M059J (cell line): ENCODE measurements at places on chromosomes 4 and X.

GRCh38 chrX:105820247-105820646 is 2.1 kb upstream of the NRK start:
- DNase-seq: no peak

DNA sequence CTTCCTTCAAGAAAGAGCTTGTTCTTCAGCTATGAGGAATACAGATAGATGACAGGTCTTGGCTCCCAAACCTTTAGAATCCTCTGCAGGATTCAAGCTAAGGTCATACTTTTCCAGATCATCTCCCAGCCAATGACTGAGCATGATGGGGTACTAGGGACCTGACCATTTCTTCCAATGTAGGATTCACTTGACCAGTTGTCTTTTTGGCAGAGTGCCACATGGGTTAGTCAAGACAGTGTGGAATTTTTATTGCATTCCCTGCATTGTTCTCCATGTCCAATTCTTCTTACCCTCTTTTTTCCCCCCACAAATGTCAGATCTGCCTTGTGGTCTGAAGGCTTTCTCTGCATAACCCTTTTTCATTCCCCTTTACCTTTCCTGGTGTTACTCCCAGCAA is 99.5 kb downstream of the CCSER1 start:
- peak; percentile 29 for DNase-seq

DNA sequence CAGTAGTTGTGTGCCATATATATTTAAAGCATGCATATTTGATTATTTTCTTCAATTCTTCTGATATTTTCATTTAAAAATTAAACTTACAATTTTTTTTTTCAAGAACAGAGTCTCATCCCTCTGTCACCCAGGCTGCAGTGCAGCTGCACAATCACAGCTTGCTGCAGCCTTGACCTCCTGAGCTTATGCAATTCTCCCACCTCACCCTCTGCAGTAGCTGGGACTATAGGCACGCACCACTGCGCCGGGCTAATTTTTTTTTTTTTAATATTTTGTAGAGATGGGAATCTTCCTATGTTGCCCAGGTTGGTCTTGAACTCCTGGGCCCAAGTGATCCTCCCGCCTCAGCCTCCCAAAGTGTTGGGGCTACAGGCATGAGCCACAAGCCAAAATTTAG is 5.8 kb upstream of the DCLK2 start:
- no peak for DNase-seq

DNA sequence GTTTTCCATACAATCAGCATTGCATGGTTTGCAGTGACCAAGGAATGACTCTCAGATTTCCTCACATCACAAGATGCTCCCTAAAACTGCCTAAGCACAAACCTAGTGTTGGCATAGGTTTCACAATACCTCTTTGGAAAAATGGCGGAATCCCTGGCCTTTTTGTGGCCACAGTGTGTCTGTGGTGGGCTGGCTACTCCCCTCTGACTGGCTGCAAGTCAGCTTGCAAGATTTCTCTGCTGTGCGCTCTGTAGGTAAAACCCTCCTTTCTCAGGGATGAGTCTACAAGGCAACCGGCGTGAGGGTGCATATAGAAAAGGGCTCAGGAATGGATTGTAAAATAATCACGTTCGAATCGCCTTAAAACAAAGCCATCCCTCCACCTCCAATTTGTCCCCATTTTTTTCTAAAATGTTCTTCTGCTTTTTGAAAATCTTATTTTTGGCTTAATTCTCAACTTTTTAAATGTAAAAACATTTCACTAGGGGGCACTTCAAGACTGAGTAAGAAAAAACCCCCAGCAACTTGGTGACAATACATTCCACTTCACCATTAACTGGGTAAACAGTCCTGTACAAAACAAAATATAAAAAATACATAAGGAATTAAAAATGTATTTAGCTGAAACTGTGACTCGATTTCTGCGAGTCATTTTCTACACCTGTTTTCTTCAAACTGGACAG is 235.6 kb downstream of the STIM2 start:
- DNase-seq: no peak

DNA sequence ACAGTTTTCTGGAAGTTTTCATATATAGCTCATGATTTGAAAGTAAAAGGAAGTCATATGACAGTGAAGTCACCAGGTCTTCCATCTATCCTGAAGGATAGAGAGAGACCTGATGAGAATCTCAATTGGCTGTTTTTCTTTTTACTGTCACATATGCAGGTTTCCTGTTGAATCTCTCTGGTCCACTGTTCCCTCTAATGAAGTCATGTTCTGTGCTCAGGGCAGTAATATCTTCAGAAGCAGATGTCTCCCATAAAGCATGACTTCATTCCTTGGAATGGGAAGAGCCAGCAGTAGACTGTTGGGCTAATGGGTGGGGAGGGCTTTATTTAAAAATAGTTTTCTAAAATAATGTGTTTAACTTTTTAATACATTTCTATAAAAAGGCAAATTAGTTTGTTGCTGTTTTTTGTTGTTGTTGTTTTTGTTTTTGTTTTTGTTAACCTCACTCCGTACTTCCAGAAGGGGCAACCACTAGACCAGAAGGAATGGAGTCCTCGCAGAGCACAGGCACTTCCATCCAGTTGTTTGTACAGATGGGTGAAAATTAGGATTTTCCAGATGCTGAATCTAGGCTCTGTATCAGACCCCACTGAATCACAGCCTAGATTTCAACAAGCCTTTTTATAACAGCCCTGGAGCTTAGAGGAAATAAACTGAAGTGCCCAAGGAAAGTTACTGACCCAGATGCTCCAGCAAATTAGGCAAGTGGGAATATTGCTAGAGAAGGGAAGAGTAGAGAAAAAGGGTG is 54.2 kb downstream of the AWAT2 start:
- DNase-seq: no peak

- peak; percentile 1 for DNase-seq
Observed at GRCh38 chrX:96006281-96006680, 678.4 kb upstream of the DIAPH2 start.

- no peak for DNase-seq
Observed at GRCh38 chr4:42789041-42789567, 103.4 kb upstream of the GRXCR1 start.

- peak; percentile 71 for DNase-seq
Observed at GRCh38 chr4:83692028-83692427, 156.1 kb downstream of the GPAT3 start.

DNA sequence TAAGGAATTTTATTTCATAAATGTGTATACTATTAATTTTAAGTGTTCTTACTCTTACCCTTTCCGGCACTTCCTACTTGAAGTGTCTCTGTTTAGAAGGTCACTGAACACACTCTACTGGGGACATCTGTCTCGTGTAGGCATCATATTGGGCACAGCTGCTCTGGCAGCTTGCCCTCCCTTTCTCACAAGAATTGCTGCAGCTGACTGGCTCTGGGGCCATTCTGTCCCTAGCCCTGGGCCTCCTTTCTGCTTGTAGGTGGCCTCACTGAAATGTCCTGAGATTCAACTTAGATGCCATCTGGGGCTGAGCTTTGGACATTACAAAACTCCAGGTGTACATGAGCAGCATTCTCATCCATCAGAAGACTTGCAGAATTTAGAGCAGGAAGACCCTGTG is 49.6 kb downstream of the SMAD1 start:
- DNase-seq: no peak

DNA sequence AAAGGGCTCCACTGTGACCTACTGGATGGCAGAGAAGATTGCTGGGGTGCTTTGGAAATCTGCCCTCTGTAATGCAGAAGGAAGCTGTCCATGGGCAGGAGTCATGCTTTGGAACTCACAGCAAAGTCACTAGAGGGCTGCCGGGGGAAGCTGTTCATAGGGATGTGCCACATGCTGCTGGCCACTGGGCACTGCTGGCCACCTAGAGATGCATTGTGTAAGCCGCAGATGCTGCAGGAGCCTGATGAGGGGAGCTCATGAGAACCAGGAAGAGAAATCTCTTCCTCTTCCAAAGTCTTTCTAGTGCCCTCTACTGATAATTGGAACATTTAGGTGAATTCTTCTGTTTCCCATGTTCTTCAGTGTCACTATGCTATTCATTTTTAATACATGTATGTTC is 31.2 kb upstream of the UXT start:
- peak; percentile 15 for DNase-seq

- DNase-seq: no peak
Observed at GRCh38 chrX:138709886-138710791, 1.4 kb downstream of the FGF13 start.

DNA sequence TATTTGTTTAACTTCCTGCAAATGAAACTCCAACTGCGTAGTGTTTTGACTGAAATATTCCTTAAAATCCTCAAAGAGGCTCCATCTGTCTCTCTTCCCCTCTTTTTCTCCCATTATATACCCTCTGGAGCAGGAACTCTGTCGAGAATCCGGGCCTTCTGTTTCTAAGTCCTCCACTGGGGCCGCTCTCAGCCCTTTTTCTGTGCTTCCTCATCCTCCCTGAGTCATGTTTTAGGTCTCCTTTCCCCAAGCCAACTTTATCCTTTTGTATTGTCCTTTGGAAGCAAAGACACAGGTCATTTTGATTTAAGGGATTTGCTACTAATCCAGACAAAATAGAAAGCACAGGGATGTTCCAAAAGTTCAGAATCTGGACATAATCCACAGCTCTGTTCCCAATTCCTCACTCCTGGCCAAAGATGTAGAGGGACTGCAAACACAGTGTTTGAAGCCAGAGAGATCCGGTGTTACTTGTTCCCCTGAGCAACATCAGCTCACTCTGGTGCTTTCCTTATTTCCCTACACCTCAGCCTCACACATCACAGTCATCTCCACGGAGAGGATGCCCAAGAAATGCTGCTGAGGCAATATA is 131.0 kb upstream of the KLF3 start:
- no peak for DNase-seq

DNA sequence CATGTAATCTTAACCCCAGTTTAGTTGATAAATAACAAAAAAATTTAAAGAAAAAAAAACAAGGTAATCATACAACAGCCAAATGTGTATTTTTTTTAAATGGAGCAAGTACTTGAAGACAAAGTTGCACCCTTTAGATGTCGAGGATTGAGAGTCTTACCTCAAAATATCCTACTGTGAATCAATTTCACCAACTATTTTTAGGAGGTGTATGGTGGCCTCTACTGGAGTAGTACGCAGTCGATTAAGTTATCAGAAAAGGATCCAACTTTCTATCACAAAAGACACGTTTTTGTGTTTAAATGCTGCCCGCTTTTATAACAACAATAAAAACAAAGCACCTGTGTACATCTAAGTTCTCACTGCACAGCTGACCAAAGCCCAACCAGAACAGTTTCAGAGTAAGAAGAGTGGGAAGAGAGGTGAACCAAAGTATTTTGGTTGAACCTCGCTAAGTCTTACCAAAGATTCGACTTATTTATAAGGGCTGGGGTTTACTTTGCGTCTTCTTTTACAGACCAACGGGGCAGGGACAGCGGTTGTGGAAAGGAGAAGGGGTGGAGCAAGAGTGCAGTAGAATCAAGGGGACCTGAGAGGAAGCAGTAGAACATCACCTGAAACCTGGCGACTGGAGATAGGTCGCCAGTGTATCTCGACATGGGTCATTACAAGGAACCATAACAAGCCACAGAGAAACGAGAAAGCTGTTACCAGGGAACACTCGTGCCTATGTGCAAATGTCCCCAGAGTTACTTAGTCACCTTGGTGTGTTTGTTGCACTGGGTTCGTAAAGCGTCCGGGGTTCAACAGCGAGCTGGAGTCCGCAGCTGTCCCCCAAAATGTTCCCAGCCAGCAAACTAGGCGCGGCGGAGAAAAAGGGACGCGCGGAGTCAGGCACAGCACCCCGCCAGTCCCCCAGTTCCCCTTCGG is 1.1 kb downstream of the RPS6KA6 start:
- no peak for DNase-seq

GRCh38 chr4:104869831-104870230 is 276.8 kb upstream of the TET2 start:
- DNase-seq: no peak

DNA sequence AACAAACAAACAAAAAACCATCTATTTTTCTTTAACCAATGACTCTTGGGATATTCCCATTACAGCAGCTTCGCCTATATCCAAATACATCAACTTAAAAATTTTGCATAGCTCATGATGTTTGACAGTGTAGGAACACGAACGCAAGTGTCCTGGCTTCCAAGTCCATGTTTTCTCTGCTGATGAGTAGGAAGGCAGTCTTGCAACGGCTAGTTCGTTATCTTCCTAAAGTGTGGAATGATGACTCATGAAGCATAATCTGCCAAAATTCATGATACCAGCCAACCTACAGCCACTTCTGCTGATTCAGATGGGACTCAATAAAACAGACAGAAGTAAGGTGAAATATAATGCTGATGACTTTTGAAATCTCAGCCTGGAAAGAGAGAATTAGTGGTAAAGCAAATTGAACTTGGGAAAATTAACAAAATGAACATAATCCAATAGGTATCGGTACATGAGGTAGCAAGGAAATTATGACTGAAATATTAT is 6.4 kb upstream of the SEPTIN11 start:
- DNase-seq: peak; percentile 75

DNA sequence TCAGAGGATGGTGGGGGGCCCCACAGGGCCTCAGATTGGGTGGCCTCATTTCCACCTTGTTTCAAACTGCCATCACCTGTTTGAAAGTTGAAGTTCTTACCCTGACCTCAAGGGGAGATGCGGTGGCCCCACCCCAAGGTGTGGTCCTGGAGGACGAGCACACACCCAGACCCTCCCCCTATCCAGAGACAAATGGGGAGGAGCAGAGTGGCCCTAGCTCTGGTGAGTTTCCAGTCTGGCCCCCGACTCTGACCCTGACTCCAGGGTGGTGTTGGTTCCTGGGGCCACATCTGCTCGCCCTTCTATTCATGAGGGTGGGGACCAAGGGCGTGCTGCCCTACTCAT is 36.3 kb upstream of the ADRA2C start:
- no peak for DNase-seq

DNA sequence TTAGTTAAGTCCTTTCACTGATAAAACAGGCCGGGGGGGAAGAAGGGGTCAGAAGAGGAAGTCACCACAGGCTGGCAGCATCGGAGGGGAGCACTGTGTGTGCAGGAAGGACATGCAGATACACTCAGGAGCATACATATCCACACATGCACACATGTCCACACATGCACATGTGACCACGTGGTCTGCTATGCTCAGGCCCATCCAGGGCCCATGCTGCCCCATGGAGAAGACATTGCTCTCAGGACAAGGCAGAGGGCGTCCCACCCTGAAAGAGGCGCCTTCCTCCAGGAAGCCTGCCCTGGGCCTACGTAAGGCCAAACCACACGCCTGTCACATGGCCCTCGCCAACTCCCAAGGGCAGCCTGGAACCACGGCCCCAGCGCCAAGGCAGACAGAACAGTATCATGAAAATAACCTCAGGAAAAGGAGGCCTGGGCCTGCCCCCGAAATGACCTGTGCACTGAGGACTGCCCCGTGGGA is 15.8 kb downstream of the WDR1 start:
- no peak for DNase-seq

DNA sequence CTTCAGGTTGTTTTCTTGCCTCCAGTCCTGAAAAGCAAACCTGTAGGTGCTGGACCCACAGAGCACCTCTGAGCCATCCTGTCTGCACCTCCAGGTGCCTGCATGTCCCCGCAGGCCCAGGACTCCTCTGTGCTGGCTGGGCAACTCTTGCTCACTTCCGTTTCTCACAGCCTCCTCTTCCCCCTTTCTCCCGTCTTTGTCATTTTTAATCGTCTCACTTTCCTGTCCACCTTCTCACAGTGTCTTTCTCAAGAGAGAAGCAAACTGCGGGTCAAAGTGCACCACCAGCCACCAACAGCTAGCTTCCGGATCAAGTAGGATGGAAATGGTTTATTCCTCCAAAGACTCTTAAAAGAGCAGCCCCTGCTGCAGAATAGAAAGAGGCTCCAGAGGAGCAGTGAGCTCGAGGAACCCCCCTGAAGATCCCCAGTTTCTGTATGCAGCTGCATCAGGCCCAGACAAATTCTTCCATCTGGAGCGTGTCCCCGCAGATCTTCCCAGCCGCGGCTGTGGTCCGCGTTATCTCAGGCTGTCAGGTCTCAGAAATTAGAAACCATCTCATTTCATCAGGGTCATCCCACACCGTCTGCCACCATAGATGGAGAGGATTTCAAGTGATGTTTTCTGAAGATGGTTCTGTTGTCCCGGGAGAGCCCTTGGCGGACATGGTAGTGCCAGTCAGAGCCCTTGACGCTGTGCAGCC is 87.7 kb downstream of the FHDC1 start:
- DNase-seq: no peak
